A549 (cell line): ENCODE measurements at places on chromosomes 12 and 14.

GRCh38 chr14:32627545-32628298 lies 298.6 kb downstream of the AKAP6 start:
- no peak for DNase-seq

DNA sequence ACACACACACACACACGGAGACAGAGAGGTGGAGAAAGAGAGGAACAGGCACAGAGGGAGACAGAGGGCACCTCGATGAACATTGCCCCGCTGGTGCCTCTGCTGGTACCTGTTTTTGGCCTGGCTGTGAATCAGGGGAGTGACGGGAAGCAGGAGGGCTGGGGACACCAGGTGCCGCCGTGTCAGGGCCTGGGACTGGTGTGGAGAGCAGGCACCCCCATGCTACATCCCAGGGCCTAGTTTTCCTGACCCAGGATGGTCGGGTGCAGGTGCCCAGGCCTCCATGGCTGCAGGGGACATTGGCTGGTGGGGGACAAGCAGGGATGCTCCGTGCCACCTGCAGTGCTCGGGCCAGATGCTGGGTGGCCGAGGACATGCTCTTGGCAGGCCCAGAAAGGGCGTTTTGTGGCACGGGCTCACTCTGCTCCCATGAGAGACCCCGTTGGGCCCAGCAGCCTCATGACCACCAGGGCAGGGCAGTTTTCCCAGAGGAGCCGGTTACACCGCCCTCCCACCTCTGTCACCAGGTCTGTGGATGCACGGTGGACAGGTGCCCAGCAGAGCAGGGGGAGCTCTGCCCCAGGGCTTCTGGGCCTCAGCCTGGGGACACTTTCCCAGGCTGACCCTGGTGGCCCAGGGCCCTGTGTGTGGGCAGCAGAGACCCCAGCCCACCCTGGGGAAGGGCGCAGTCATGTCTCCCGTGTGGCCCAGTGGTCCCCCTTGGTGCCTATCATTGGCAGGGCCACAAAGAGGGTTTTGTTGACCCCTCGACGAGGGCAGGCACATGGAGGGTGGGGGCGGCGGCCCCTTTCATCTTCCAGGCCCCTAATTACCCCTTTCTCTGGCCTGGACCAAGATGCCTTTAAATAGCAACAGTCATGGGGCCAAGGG lies 207.5 kb upstream of the RTL1 start:
- peak; percentile 14 for DNase-seq

- no peak for DNase-seq
Observed at GRCh38 chr12:130334937-130335336, 2.8 kb upstream of the PIWIL1 start.

GRCh38 chr14:54490445-54491175 lies 1.8 kb upstream of the GMFB start:
- no peak for DNase-seq

- DNase-seq: no peak
Observed at GRCh38 chr12:53567961-53568808, 58.0 kb downstream of the ATF7 start.

DNA sequence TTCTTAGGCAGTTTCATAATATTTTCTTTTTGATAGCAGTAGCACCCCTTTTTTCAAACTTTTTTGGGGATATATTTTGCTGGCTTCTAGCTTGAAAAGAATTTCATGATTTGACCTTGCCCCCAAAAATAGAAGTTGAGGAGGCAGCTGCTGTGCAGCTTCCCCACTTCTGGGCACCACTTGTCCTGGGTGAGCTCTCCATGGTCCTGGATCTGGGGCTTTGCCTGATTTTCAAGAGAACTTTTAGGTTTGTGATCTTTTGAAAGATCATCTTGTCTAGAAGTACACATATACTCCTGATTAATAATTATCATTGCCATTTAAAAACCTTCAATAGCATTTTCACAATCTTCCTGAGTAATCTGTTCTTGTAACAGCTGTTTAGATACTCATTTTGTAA lies 271.6 kb downstream of the NPAS3 start:
- DNase-seq: no peak

DNA sequence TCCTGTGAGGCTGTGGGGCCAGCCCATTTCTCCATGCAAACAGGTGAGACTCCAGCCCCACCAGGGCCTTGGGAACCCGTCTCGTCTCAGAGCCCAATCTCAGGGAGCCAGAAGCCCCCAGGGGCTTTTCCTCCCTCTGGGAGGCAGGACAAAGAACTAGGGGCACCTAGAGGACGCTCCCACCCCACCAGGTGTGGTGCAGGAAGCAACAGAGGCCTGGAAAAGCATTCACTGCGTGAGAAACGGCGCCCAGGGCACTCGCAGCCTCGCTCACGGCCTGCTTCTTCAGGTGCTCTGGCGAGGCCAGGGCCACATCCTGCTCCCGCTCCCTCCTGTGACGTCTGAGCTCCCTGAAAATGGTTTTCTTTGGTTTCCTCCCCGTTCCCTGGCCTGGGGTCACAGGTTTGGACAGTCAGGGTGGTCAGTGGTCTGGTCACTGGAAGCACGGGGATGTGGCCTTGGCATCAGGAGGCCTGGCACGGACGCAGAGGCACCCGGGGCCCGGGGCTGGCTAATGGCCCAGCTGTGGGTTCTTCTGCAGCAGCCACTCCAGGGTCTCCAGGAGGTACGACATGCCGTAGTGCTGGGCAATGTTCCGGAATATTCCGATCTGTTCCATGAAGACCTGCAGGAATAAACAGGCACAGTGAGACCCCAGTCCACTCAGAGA lies 5.7 kb downstream of the P2RX2 start:
- no peak for DNase-seq

GRCh38 chr12:3274664-3275063 lies 197.5 kb downstream of the TSPAN9 start:
- no peak for DNase-seq

DNA sequence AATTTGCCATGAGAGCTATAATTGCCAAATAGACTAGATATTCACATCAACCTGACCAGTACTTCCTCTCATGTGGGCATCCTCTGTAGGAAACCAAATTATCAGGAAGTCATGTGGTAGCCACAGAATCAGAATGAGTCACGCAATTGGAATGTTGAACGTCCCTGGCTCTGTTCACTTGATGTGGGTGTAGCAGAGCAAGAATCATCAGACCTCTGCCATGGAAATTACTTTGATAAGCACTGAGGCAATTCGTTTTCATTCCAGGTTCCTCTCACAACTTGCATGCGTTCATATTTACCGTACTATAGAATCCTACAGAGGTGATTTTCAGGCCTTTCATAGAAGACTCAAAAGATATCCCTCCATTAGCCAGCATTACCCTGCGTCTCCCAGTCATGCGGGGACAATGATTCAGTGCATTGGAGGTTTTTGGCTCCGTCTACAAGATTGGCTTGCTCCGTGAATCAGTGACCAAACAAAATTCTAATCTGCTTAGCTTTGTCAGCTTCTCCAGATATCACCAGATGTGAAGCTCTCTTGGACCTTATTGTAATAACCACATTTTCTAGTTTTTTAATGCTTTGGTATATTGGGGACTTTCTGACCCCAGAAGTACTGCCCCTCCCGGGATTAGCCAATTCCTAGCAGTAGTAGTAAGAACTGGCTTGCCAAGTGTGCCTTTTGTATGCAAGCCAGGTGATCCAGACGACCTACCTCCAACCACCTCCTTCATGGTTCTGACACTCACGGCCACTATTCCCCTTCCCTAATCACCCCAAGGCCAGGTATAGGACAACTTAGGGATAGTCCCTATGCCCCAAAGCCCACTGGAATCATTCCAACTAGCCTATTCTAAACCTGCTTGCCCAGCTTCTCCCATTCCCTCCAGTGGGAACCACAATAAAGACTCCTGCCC lies 133.4 kb downstream of the KICS2 start:
- peak; percentile 88 for DNase-seq

DNA sequence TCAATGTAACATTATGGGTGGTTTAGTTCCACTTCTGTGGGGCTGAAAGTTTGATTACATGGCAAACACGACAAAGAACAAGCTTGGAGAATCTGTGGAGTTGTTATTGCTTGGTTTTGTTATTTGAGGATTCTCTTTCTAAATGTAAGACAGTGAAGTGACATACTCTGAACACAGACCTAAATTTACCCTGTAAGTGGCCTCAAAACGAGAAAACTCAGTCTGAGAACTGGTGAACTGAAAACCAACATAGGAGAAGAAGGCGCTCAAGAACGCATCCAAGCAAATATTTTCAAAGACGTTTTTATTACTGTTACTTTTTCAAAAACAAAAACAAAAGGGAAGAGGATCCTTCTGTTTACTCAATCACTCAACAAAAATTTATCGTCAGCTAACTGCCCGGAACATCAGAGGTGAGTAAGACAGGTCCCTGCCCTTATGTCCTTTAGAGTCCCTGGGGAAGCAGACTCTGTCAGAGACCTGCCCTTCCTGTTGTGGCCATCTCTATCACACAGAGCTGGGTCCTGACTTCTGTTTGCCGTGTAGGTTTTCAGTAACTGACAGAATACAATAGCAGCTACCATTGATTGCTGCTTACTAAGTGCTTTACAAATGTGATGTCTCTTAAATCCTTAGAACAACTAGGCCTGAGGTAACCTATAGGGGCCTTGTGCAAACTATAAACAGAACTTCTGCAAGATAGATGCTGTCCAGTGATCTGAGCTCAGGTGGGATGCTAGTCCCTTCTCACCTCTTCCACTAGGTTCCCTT lies 79.3 kb upstream of the C12orf71 start:
- DNase-seq: peak; percentile 30

DNA sequence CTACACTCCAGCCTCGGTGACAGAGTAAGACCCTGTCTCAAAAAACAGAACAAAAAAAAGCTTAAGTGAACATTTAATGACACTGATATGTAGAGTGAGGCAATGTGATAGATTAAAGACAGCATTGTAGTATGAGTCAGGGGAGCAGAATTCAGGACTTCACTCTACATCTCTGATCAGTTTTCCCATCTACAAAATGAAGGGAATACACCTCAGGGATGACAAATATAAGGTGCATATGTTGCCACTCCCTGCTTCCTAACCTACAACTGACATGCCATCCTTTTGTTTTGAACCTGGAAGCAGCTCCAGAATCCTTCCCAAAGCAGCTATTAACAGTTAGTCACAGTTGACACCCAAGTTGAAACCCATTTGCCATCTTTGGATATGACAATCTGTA lies 30.9 kb upstream of the STRN3 start:
- DNase-seq: no peak

DNA sequence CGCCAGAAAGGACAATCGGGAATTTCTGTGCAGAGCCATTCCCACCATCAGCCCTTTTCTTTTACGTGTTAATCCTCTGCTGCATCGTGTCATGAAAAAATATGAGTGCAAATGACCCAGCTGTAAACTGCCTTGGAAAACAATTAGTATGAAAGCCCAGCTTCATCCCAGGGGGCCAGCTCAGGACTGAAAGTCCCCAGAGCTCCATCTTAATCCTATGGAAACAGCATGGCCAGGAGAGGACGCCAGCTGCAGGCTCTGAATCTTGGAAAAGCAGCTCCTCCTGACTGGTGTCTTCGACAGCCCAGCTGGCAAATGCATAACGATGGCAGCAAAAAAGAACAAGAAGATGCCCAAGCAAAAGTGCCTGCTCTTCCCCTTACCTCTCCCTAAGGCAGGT lies 191.5 kb downstream of the NTF3 start:
- DNase-seq: no peak

- DNase-seq: peak; percentile 22
Observed at GRCh38 chr12:13980538-13981295, 685 bp downstream of the GRIN2B start.

DNA sequence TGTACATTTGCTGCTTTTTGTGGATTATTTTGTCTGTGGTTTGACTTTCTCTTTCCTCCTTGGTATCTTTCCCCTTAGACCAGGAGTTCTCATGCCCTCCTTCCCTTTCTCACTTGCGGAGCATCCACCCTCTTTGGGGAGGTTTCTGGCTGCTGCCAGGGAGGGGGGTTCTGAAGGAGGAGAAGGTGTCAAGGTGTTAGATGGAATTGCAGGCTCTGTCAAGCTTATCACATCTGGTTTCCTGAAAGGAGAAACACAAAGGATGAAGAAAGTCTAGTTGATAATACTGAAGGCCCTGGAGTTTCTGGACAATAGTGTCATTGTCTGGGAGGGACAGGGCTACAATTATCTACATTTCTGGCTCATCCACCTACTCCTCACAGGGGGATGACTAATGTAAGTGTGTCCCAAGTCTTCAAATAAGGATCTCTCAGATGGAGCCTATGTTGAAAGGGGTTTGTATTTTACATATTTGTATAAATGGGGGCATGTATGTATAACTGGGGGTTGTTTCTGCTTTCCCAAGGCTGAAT lies 217.3 kb upstream of the CCDC196 start:
- no peak for DNase-seq

DNA sequence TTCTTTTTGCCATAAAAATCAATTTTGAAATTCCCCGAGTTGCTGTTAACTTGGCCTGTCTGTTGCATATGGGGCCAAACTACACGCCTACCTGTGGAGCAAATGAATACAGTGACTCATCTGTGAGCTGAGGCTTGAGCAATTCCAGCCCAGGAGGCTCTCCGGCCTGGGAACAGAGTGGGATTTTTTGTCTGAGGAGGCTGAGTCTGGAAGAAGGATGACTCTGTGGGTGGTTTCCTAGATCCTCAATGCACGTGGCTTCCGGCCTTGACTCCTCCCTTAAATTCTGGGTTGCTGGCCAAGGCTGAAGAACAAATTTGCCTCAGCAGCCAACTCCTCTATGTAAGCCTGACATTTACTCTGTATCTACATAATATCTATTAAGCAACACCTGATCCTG lies 124.1 kb downstream of the SSPN start:
- DNase-seq: no peak

DNA sequence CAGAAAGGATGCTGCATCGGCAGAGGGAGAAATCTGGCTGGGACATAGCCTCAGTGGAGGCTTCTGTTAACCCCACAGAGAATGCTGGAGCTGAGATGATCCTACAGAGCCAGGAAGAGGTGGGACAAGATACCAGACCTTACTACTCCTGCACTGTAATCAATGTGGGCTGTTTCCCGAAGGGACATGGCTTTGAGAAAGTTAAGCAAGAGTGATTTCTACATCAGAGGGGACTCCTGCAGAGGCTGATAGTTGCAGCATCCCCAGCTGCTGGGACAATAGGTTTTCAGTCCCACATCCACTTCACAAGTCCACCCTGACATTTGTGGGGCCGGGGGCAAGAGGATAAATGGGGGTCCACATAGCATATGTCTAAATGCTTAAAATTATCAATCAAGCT lies 22.5 kb upstream of the CMKLR1 start:
- no peak for DNase-seq

DNA sequence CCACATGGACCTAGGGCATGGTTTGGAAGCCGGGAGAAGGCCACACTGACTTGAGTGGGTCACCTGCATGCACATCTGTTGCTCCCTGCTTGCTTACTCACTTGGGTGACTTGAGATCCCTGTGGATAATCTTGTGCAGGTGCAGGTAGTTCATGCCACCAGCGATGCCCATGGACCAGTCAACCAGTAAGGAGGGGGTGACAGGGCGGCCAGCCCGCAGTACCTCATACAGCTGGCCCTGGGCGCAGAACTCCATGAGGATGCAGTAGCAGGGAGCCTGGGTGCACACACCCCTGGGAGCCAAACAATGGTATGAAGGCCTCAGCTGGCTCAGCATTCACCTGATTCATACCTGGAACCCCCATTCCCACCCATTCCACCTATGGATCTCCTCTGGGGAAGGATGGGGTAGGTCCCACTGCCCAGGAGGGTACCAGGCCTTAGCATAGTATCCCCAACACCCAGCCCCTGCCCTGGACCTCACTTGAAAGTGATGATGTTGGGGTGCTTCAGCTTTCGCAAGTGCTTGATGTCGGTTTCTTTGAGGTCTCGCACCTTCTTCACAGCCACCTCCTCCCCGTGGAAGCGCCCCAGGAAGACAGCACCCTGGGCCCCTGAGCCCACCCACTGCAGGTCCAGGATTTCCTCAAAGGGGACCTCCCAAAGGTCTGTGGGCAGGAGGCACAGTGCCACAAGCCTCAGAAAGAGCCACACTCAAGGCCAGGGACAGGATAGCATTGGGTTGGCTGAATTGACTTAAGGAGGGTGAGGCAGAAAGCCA lies 13.1 kb downstream of the MAP3K12 start:
- no peak for DNase-seq
